ENCODE measurements at places on chromosomes 6 and 20.

- DNase-seq, result no peak
These were observed 31.9 kb downstream of the STK35 start for GRCh38 chr20:2133318-2134183.

GRCh38 chr6:968791-969190 lies 275.9 kb upstream of the EXOC2 start:
- no peak for DNase-seq

DNA sequence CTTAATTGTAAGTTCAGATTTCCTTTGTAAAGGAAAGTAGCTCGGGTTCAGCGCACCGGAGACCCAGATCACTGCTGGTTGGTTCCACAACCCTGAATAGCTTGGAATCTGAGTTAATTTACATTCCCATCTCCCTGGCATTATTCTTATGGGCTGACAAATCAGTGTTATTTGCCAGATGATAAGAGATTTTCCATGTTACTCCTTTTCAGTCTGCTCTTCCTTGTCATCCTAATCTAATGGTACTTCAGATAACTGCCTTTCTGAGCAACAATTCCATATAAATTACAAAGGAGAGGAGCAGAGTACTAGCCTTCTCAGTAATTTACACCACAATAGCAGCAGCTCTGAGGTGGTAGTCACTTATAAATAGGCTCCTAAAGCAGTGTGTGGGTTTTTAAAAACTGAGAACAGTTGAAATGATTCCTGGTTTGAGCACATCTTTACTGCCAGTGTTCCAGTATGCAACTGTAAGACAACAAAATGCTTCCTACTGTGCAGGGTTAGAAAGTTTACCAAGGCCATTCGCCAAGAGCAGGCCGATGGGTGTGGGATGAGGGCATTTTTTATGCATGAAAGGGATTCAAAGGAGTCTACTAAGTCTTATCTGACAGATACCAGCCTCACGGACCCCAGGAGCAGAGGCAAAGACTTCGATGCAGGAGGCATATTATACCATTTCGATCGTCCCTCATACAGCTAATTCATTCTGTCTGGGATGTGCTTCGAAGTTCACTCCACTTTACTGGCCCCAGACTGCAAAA lies 89.7 kb downstream of the NDUFAF5 start:
- no peak for DNase-seq

DNA sequence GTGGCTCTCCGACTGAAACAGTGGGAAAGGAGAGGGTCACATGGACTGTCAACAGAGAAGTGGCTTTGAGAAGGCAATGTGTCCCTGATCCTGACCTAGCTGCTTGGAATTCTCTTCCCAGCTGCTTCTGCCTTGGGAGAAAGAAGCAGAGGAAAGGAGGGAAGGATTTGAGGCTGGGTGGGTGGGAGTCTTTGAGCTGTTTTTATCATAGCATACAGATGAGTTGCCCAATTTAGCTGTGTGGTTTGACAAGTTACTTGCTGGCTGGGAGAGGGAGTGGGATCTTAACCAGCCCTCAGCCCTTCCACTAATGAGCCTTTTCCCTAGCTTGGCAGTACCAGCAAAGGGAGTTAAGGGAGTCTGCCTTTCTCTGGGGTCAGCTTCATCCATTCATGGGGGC lies 51.1 kb upstream of the MYL9 start:
- DNase-seq, result no peak

DNA sequence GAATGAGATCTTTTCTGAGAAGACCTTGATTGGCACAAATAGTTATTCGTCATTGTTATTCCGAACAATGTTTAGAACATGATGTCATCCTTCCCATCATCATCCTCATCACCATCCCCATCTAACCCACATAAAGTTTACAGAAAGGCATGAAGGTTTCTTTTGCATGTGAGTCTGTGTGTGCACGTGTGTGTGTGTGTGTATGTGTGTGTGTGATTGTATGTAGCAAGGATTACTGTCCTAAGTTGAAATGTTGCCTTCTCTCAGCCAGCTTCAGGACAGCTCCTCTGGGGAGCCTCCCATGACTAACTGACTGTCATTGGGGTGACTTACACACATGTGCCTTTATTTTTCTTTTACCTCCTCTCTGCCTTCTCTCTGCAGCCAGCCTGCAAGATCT lies 113.5 kb downstream of the SLC22A3 start:
- no peak for DNase-seq

DNA sequence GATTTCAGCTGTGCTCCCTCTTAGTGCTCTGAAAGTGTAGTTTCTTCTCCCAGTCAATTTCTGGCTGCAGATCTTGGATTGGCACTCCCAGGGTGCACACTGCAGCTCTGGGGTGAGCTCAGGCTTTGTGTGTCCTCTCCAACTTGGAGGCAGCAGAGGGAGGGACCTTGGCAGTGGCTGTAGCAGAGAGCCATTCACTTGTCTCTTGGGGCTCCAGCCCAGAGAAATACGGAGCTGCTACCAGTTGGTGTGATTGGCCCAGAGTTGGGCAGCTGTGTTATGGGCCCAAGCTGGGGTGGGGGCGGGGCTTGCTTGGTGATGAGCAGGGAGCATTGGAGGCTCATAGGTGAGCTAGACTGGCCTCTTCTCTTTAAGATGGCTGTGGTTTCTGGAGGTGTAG lies 65.9 kb downstream of the KLHL32 start:
- no peak for DNase-seq

GRCh38 chr20:24605937-24606455 lies 136.6 kb downstream of the SYNDIG1 start:
- no peak for DNase-seq

GRCh38 chr20:35333606-35334005 lies 41.4 kb upstream of the FAM83C start:
- no peak for DNase-seq

GRCh38 chr6:167870321-167870720 lies 43.6 kb downstream of the AFDN start:
- no peak for DNase-seq

GRCh38 chr6:81148751-81149150 lies 603.7 kb downstream of the TENT5A start:
- DNase-seq, result no peak

GRCh38 chr6:56003616-56004015 lies 128.2 kb upstream of the BMP5 start:
- DNase-seq, result no peak

DNA sequence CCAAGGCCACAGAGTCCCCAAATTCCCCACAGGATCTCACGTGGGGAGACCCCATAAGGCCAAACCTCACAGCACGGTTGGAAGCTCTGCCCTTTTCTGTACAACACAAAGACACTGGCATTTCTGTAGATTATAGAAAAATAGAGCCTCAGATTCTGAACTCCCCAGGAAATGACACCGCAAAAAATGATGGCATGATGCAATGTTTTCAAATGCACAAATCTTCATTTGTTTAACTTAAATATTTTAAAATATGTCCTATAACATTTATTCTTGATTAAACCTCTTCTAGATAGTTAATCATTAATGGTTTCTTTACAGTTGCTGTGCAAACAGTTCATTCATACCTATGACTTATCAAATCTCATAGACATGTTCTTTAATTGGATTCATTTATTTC lies 33.8 kb downstream of the SIM1 start:
- DNase-seq, result no peak

DNA sequence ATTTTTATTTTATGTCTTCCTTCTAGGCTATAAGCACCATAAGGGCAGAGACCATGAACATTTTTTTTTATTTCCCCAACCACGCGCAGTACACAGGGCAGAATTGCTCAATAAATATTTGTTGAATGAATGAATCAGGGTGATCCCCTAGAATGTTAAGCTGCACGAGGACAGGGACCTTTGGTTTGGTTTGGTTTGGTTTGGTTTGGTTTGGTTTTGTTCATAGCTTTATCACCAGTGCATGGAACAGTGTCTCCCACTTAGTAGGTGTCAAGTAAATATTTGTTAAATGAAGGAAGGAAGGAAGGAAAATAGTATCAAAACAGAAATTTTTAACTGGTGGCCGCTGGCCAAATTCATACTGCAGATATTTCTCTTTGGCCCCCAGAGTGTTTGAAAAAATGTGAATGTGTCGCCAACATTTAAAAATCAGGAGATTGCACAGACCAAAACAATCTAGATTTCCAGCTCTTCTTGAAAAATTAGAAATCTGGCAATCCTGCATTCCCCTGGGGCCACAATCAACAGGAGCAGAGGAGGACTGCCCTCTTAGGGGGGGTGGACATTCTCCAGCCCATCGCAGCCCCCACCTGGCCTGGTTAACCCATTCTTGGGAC lies 205.3 kb downstream of the EYA2 start:
- DNase-seq, result no peak

DNA sequence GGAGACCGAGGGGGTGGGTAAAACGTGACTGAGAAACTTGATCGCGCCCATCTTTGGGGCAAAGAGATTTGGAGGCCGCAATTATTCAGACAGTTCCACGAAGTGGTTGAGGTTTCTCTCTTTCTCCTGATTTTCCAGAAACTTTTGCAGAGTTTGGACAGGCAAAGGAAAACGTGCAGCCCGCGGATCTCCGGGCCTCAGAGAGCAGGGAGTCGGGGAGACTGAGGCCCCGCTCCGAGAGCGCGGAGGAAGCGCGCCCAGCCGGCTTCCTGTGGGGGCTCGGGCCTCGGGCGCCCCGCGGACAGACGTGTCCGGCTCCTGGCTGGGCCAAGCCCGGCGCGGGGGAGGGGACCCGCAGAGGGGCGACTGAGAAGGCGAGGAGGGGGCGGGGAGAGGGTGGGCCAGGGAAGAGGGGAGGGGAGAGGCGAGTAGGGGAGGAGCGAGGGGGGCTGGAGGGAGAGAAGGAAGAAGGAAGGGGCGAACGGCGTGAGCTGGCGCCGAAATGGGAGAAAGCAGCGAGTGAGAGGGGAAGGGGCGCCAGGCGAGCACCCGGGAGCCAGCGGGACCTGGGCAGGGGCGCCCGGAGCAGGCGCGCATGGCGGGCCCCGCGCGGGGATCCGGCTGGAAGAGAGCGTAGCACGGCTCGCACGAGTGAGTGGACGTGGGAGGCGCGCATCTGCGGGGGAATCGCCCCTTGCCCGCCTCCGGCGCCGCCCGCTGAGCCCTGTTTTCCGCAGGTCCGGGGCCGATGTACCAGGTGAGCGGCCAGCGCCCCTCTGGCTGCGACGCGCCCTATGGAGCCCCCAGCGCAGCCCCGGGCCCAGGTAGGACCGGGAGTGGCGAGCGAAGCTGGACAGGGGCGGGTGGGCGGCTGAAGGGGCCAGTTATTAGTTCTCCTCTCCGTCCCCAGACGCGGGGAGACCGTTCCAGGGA lies at the start of gene MDFI:
Gene MDFI (plus strand): TSS at position 467 of the 933 bp plus-strand sequence. CDS start 282 bp downstream, at position 749.
- DNase-seq, result no peak

DNA sequence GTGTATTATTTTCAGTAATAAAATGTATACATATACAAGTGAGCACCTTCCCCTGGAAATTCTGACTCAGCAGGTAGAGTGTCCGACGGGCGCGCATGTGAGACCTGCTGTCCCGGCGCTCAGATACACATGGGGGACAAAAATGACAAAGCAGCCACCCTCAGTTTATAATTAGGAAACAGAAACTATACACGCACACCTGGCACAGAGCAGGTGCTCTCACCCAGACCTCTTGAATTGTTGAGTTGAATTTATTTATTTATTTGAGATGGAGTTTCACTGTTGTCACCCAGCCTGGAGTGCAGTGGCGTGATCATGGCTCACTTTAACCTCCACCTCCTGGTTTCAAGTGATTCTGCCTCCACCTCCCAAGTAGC lies 180.4 kb downstream of the ZDHHC14 start:
- DNase-seq, result no peak

DNA sequence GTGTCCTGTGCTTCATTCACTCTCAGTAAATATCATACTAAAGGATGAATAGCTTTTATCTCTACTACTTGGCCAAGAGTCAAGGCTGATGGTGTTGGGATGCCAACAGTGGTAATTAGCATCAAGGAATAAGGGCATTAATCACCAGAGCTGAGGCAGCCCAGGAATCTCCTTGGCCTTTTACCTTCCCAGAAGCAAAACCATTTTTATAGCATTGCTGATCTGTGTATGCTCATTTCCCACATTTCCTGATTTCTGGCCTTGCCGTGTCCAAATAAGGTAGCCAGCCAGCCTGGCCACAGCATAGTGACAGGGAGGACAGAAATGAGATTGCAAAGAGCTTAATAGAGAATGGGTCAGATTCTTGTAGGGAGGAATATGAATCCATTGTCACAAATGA lies 76.7 kb upstream of the FOXO3 start:
- no peak for DNase-seq

GRCh38 chr20:47991875-47992488 lies 206.7 kb upstream of the SULF2 start:
- no peak for DNase-seq
